ENCODE measurements at places on chromosomes 16 and 17.
A peak's percentile ranks its signal among the peaks of the same experiment; 100 is the strongest.

- H3K4me3 ChIP-seq, result no peak overlapping the region
- H3K36me3 ChIP-seq, result no peaks in the 10 kb centered on the region
- no peak for DNase-seq
- no peak overlapping the region for H3K27ac ChIP-seq
Observed at GRCh38 chr17:72516772-72517399, 396.1 kb downstream of the SOX9 start.

DNA sequence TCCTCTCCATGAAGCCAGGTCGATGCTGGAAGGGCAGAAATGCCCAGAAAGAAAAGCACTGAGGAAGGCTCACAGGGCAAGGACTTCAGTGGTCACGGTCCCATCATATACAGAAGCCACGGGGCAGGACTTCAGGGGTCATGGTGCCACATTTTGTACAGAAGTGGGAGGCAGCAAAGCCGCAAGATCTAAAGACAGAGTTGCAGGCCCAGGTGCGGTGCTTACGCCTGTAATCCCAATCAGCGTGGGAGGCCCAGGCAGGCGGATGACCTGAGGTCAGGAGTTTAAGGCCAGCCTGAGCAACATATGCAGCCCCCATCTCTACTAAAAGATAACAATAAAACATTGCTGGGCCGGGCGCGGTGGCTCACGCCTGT is 96.0 kb downstream of the NXN start:
- H3K4me3 ChIP-seq, result no peak overlapping the region
- no peaks in the 10 kb centered on the region for H3K36me3 ChIP-seq
- H3K27me3 ChIP-seq, result no peaks in the 10 kb centered on the region

DNA sequence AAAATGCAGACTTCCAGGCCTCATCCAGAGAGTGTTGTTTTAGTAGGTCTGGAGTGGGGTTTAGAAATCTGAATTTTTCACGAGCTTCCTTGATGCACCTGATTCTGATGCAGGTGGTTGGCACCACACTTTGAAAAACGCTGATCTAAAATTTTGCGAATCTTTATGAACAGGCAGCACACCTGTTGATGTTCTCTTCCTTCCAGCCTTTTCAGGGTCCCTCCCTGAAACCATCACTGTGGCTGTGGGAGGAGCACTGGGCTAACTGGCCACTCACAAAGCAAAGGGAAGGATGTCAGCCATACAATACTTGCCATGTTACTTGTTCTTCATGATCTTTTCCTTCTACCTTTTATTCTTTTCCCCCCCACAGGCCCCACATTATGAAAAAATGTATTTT is 14.2 kb downstream of the LDAF1 start:
- no peak overlapping the region for H3K4me3 ChIP-seq
- no peak overlapping the region for H3K27ac ChIP-seq
- no peak for DNase-seq
- H3K27me3 ChIP-seq, result no peaks in the 10 kb centered on the region

- no peak overlapping the region for H3K4me3 ChIP-seq
- peaks cover 9% of the 10 kb centered on the region for H3K4me1 ChIP-seq
- H3K36me3 ChIP-seq, result no peaks in the 10 kb centered on the region
- H3K27ac ChIP-seq, result no peak overlapping the region
Observed at GRCh38 chr17:74380959-74381808, 13.9 kb downstream of the GPR142 start.

- no peaks in the 10 kb centered on the region for H3K36me3 ChIP-seq
Observed at GRCh38 chr16:13436641-13437412, 483.1 kb upstream of the ERCC4 start.

DNA sequence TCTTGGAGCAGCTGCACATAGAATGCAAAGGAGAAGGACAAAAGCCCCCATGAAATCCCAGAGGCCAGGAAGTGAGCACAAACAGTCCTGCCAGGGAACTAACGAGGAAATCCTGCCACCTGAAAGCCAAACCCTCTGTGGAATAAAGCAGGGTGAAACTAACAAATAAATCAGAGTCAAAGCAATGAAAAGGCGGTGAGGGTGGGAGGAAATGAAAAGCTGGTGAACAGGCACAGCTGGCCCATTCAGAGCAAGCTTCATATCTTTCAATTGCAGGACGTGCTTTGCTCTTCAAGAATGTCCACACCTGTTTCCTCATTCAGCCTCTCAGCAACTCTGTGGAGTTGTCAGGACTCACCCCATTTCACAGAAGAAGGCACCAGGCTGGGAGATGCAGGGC is 108.1 kb downstream of the ABCC12 start:
- no peaks in the 10 kb centered on the region for H3K27me3 ChIP-seq
- H3K4me1 ChIP-seq, result no peaks in the 10 kb centered on the region
- H3K27ac ChIP-seq, result no peak overlapping the region
- no peak for DNase-seq

GRCh38 chr17:77768248-77768852 is 190.2 kb upstream of the TNRC6C start:
- peaks cover 8% of the 10 kb centered on the region for H3K4me1 ChIP-seq
- no peak for DNase-seq
- H3K27ac ChIP-seq, result no peak overlapping the region
- H3K4me3 ChIP-seq, result no peak overlapping the region
- H3K36me3 ChIP-seq, result no peaks in the 10 kb centered on the region

- no peaks in the 10 kb centered on the region for H3K4me1 ChIP-seq
- no peaks in the 10 kb centered on the region for H3K36me3 ChIP-seq
- H3K4me3 ChIP-seq, result no peak overlapping the region
- H3K27ac ChIP-seq, result no peak overlapping the region
Observed at GRCh38 chr16:86635176-86635876, 57.0 kb downstream of the FOXL1 start.

- H3K4me1 ChIP-seq, result no peaks in the 10 kb centered on the region
- H3K4me3 ChIP-seq, result no peak overlapping the region
- H3K27ac ChIP-seq, result no peak overlapping the region
Observed at GRCh38 chr17:63162406-63163157, 196.5 kb downstream of the TANC2 start.

DNA sequence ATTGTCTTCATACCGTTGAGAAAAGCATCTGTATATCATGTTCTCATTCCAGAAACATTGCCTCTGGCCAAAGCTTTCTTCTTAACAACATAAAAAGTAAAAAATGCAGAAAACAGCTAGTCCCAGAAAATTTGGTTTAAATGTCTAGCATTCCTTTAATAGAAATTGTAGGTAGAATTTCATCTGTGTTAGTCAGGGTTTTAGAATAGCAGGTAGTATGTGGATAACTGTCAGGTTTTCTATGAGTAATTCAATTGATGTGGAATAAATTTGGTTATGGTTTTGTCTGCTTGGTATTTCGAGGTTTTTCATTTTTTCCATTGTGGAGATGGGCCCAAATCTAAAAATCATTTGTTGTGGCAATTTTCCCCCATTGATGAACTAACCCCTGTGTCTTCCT is 616.7 kb downstream of the KCNJ2 start:
- H3K27ac ChIP-seq, result no peak overlapping the region
- H3K27me3 ChIP-seq, result no peaks in the 10 kb centered on the region
- H3K36me3 ChIP-seq, result no peaks in the 10 kb centered on the region
- H3K4me3 ChIP-seq, result no peak overlapping the region

DNA sequence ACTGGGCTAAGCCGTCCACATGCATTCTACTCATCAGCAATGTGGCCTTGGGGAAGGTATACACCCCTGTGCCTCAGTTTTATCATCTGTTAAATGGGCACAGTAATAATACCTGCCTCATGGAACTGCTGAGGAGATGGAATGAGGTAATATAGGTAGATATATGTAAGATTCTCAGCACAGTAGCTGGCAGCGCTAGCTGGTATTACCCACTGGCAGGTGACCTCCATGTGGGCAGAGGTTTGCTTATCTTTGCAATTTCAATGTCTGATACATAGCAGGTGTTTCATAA is 1.2 kb upstream of the SGCA start:
- no peaks in the 10 kb centered on the region for H3K36me3 ChIP-seq
- H3K27ac ChIP-seq, result no peak overlapping the region
- H3K27me3 ChIP-seq, result no peaks in the 10 kb centered on the region
- no peak overlapping the region for H3K4me3 ChIP-seq
- H3K4me1 ChIP-seq, result peaks cover 30% of the 10 kb centered on the region
- no peak for DNase-seq

DNA sequence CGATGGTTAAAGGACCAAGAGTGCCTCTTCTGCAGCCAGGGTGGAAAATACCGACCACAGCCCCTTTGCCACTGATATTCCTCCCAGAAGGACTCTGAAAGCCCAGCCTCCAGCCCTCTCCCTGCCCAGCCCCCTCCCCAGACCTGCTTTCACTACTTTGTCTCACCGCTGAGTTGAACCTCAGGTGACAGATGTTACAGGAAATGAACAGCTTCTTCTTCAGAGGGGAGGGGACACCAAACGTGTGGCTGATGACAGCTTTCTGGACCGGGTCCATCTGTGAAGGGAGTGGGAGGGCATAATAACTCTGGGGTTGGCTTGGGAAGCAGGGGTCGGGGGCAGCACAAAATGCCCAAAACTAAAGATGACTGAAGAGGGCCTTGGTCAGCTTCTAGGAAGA is 14.2 kb downstream of the NKIRAS2 start:
- no peak overlapping the region for H3K4me3 ChIP-seq
- DNase-seq, result no peak
- H3K27ac ChIP-seq, result no peak overlapping the region
- no peaks in the 10 kb centered on the region for H3K36me3 ChIP-seq

DNA sequence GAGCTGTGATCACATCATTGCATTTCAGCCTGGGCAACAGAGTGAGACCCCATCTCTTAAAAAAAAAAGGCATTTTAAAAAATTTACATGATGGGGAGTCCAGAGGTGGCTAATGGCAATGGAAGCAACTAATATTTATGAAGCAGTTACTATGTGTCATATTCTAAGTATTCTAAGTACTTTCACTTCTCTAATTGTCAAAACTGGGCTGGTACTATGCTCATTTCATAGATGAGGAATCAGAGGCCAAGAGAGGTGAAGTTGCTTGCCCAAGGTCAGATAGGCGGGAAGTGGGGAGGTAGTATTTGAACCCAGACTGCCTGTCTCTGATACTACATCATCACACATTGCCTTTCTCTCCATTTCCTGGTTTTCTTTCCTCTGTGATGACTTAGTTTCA is 50.7 kb downstream of the SLC5A11 start:
- no peak overlapping the region for H3K4me3 ChIP-seq
- no peak overlapping the region for H3K27ac ChIP-seq
- H3K36me3 ChIP-seq, result no peaks in the 10 kb centered on the region

DNA sequence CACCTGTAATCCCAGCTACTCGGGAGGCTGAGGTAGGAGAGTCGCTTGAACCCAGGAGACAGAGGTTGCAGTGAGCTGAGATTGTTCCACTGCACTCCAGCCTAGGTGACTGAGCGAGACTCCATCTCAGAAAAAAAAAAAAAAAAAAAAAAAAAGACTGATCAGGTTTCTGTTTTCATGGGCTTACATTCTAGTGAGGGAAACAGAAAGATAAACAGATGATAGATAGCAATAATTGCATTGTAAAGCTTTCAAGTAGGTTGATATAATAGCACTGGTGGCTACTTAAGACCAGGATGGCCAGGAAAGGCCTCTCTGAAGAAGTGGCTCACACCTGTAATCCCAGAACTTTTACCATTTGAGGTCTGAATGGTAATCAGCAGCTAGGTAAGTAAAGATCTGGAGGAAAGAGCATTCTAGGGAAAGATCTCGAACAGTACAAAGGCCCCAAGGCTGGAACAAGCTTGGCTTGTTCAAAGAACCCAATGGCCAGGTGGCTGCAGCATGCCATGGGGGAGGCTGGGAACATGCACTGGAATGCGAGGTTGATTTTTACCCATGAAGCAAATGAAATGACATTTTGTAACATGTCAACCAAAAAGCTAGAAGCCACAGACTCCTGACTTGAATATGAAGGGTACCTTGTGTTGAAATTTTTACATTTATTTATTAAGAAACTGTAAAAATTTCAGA is 108.3 kb upstream of the DHX40 start:
- no peaks in the 10 kb centered on the region for H3K27me3 ChIP-seq
- no peak for DNase-seq
- H3K27ac ChIP-seq, result no peak overlapping the region
- no peaks in the 10 kb centered on the region for H3K4me1 ChIP-seq

- no peak for DNase-seq
- no peak overlapping the region for H3K27ac ChIP-seq
- no peaks in the 10 kb centered on the region for H3K36me3 ChIP-seq
Observed at GRCh38 chr16:51327001-51327400, 175.9 kb upstream of the SALL1 start.

DNA sequence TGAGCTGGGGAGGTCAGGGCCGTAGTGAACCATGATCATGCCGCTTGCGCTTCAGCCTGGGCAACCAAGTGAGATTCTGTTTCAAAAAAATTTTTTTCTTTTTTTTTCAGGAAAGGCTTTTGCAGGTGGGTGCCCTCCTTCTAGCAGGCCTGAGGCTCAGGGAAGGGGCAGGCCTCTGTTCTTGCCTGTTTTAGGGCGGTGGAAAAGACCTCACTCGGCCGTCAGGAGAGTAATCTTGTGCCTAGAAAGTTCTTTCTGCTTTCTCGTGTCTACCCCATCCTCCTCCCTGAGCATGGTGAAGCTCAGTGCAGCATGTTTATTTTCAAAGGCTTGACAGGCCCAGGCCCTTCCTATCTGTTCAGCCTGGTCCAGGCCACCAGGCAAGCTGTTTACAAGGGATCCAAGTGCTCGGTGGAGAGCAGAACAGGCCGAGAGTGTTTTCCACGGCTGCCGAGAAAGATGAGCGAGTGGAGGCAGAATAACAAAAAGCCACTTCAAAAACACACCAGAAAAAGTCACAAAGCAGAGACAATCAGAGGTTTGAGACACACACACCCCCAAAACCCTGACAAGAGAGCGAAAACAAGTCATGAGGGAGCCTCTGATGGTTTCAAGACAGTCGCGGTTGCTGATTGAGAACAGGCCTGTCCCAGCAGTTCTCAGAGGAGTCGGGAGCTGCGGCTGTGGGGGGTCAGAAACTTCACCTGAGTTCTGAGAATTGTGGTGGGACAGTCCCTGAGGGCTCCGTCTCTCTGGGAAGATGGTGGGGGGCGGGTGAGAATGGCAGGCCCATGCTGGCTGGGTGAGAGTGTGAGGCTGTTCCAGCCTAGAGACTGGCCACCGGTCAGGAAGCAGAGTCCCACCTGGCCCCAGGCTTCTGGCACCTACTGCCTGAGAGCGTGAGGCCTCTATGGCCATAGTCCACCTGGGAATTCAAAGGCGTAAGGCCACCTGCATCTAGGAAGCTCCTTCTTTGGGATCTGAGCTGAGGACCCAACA is 37.5 kb upstream of the CCR7 start:
- no peaks in the 10 kb centered on the region for H3K27me3 ChIP-seq
- H3K4me3 ChIP-seq, result peak overlapping the region; percentile 8
- H3K27ac ChIP-seq, result peak overlapping the region; percentile 97
- H3K36me3 ChIP-seq, result no peaks in the 10 kb centered on the region
- DNase-seq, result peak; percentile 74

DNA sequence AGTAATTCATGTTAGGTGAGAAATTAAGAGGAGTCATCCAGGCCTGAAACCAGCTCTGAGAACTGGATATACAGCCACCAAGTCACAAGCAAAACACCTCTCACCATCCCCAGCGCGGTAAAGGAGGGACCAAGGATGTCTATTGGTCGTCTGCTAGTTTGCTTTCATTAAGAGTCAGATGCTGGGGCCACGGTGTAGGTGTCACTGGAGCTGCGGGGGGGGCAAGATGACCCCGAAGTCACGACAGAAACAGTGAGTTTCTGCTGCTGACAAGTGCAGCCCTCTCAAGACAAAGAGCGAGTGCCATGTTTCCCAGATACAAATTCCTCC is 790 bp downstream of the NCBP3 start:
- peak overlapping the region; percentile 38 for H3K4me3 ChIP-seq
- H3K27ac ChIP-seq, result peak overlapping the region; percentile 84
- peaks cover 30% of the 10 kb centered on the region for H3K4me1 ChIP-seq

Measured in CD4-positive, alpha-beta memory T cell (primary cell).